Right lobe of liver (tissue), 6 donors: ENCODE measurements at places on chromosomes 1 and 21.

- H3K27ac ChIP-seq, result no peak overlapping the region
- no peak overlapping the region for H3K4me3 ChIP-seq
- no peaks in the 10 kb centered on the region for H3K36me3 ChIP-seq
- no peaks in the 10 kb centered on the region for H3K27me3 ChIP-seq
- no peaks in the 10 kb centered on the region for H3K4me1 ChIP-seq
These were observed 164.0 kb upstream of the ETV3 start for GRCh38 chr1:157302199-157302497.

GRCh38 chr1:12067900-12068821, 5.1 kb downstream of the TNFRSF8 start:
- no peaks in the 10 kb centered on the region for H3K4me1 ChIP-seq
- no peak for DNase-seq
- H3K36me3 ChIP-seq, result no peaks in the 10 kb centered on the region
- H3K27ac ChIP-seq, result no peak overlapping the region

- H3K4me1 ChIP-seq, result no peaks in the 10 kb centered on the region
- H3K36me3 ChIP-seq, result no peaks in the 10 kb centered on the region
- H3K4me3 ChIP-seq, result no peak overlapping the region
- H3K27me3 ChIP-seq, result no peaks in the 10 kb centered on the region
- H3K27ac ChIP-seq, result no peak overlapping the region
These were observed 11.0 kb downstream of the NHLH2 start for GRCh38 chr1:115829947-115830346.

GRCh38 chr1:243500512-243500911, 244.7 kb downstream of the SDCCAG8 start:
- no peak for DNase-seq
- no peaks in the 10 kb centered on the region for H3K36me3 ChIP-seq
- H3K4me1 ChIP-seq, result peaks cover 17% of the 10 kb centered on the region
- no peak overlapping the region for H3K27ac ChIP-seq
- no peaks in the 10 kb centered on the region for H3K27me3 ChIP-seq

GRCh38 chr1:197249324-197249723, 18.7 kb upstream of the CRB1 start:
- no peak overlapping the region for H3K4me3 ChIP-seq
- no peaks in the 10 kb centered on the region for H3K27me3 ChIP-seq
- no peaks in the 10 kb centered on the region for H3K36me3 ChIP-seq
- DNase-seq, result no peak
- H3K27ac ChIP-seq, result no peak overlapping the region

DNA sequence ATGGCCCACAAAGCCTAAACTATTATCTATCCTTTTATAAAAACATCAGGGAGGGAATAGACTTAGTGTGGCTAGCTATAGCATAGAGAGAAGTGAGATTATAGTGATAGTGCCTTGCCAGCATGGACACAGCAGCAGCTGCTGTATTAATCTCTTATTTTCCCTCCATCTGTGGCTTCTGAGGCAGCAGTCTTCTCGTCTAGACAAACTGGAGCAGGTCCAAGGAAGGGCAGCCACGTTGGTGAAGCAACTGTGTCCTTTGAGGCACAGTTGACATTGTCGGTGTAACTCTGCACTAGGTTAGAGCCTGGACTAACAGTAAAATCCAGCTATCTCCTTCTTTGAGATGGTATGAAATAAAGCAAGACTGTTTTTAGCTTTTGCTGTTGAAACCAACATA, 131.3 kb downstream of the CACHD1 start:
- H3K4me1 ChIP-seq, result no peaks in the 10 kb centered on the region
- H3K4me3 ChIP-seq, result no peak overlapping the region
- no peaks in the 10 kb centered on the region for H3K27me3 ChIP-seq
- H3K27ac ChIP-seq, result no peak overlapping the region

- no peaks in the 10 kb centered on the region for H3K27me3 ChIP-seq
- H3K4me3 ChIP-seq, result no peak overlapping the region
- DNase-seq, result no peak
- H3K4me1 ChIP-seq, result no peaks in the 10 kb centered on the region
These were observed 198.6 kb upstream of the EDN2 start for GRCh38 chr1:41682845-41683625.

GRCh38 chr1:227796359-227796915, 19.0 kb upstream of the PRSS38 start:
- no peak for DNase-seq
- H3K36me3 ChIP-seq, result no peaks in the 10 kb centered on the region
- no peak overlapping the region for H3K4me3 ChIP-seq
- H3K4me1 ChIP-seq, result no peaks in the 10 kb centered on the region
- no peak overlapping the region for H3K27ac ChIP-seq

- no peaks in the 10 kb centered on the region for H3K36me3 ChIP-seq
- no peaks in the 10 kb centered on the region for H3K27me3 ChIP-seq
- H3K4me1 ChIP-seq, result no peaks in the 10 kb centered on the region
- DNase-seq, result no peak
These were observed 432.3 kb downstream of the LRRIQ3 start for GRCh38 chr1:73765551-73766233.

GRCh38 chr21:20330652-20331051, 667.6 kb upstream of the NCAM2 start:
- no peaks in the 10 kb centered on the region for H3K27me3 ChIP-seq
- DNase-seq, result no peak
- H3K4me3 ChIP-seq, result no peak overlapping the region
- H3K36me3 ChIP-seq, result no peaks in the 10 kb centered on the region
- H3K4me1 ChIP-seq, result no peaks in the 10 kb centered on the region
- no peak overlapping the region for H3K27ac ChIP-seq

DNA sequence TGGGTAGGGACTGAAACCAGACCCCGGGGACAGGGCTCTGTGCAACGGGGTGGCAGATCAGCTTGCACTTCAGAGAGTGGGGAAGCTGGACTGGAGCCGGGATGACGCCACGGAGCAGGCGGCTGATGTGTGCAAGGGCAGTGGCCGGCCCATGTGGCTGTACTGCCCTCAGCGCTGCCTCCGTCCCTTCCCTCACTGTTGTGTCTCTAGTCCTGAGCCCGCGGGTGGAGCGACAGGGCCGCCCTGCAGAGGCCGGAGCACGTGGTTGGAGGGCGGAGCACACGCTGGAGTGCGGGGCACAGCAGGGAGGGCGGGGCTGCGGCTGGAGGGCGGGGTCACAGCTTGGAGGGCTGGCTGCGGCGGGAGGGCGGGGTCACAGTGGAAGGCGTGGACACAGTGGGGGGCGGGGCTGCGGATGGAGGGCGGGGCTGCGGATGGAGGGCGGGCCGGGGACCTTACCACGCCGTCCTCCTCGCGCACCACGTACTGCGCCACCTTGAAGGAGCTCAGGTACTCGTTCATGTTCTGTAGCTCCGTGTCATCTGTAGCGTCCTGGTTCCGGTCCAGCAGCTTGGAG, 52.4 kb downstream of the CHD5 start:
- H3K4me3 ChIP-seq, result no peak overlapping the region
- H3K36me3 ChIP-seq, result no peaks in the 10 kb centered on the region
- H3K27ac ChIP-seq, result no peak overlapping the region

GRCh38 chr1:66450847-66451246, 83.1 kb upstream of the SGIP1 start:
- H3K27ac ChIP-seq, result no peak overlapping the region
- no peaks in the 10 kb centered on the region for H3K27me3 ChIP-seq
- no peak for DNase-seq
- H3K4me1 ChIP-seq, result no peaks in the 10 kb centered on the region
- H3K36me3 ChIP-seq, result no peaks in the 10 kb centered on the region
- H3K4me3 ChIP-seq, result no peak overlapping the region

- H3K4me3 ChIP-seq, result no peak overlapping the region
- no peak for DNase-seq
- H3K36me3 ChIP-seq, result no peaks in the 10 kb centered on the region
These were observed 34.0 kb downstream of the MACF1 start for GRCh38 chr1:39238476-39238875.

DNA sequence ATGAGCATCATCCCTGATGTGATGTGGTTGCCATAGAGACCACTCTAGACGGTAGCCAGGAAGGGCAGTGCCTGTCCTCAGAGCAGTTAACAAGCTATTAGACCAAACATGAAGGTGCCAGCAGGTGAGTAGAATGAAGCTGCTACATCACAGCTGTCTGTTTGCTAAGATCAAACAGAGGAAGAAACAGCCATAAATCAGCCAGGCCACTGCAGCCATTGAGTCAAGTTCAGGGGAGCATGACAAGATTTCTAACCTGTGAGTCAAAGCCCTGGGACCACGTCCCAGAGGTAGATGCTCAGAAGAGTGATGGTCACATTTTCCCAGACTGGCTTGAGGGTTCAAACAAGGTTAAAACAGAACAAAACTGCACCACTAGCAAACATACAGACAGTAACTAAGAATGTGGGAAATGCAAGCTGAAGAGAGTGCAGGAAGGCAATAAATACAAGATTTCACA, 450.6 kb upstream of the DAB1 start:
- H3K4me3 ChIP-seq, result no peak overlapping the region
- H3K36me3 ChIP-seq, result no peaks in the 10 kb centered on the region
- no peak for DNase-seq
- no peaks in the 10 kb centered on the region for H3K4me1 ChIP-seq

GRCh38 chr1:162906485-162906884, 45.5 kb upstream of the CCDC190 start:
- H3K4me3 ChIP-seq, result no peak overlapping the region
- H3K4me1 ChIP-seq, result no peaks in the 10 kb centered on the region
- H3K36me3 ChIP-seq, result no peaks in the 10 kb centered on the region
- no peak overlapping the region for H3K27ac ChIP-seq

- H3K4me1 ChIP-seq, result no peaks in the 10 kb centered on the region
- H3K27me3 ChIP-seq, result no peaks in the 10 kb centered on the region
- no peaks in the 10 kb centered on the region for H3K36me3 ChIP-seq
- H3K4me3 ChIP-seq, result no peak overlapping the region
- H3K27ac ChIP-seq, result no peak overlapping the region
These were observed 37.2 kb upstream of the ETS2 start for GRCh38 chr21:38768471-38769063.

GRCh38 chr1:111269825-111270406, 20.7 kb upstream of the CHIA start:
- no peak overlapping the region for H3K4me3 ChIP-seq
- no peak overlapping the region for H3K27ac ChIP-seq
- no peaks in the 10 kb centered on the region for H3K36me3 ChIP-seq
- DNase-seq, result no peak
- H3K27me3 ChIP-seq, result no peaks in the 10 kb centered on the region

DNA sequence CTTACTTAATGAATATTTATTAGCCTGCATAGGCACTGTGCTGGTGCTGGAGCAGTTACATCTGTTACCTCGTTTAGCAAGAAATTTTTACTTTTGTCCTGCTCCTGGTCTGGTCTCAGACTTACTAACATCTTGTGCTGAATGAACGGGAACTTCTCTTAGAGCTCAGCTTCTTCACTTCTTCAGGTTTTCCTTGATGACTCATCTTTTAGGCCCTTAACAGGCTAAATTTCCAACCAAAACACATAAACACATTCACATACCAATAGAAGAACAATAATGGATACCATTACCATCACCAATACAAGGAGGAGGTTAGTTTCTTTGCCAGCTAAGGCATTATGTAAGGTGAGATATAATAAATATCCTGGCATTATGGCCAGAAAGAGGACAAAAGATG, 68.9 kb downstream of the IFI44 start:
- DNase-seq, result no peak
- no peaks in the 10 kb centered on the region for H3K4me1 ChIP-seq
- H3K36me3 ChIP-seq, result no peaks in the 10 kb centered on the region
- H3K4me3 ChIP-seq, result no peak overlapping the region
- H3K27ac ChIP-seq, result no peak overlapping the region
